ENCODE measurements at places on chromosomes 7 and 10.

- no peak for DNase-seq
Measured at GRCh38 chr10:60883187-60883586, 60.8 kb downstream of the RHOBTB1 start.

DNA sequence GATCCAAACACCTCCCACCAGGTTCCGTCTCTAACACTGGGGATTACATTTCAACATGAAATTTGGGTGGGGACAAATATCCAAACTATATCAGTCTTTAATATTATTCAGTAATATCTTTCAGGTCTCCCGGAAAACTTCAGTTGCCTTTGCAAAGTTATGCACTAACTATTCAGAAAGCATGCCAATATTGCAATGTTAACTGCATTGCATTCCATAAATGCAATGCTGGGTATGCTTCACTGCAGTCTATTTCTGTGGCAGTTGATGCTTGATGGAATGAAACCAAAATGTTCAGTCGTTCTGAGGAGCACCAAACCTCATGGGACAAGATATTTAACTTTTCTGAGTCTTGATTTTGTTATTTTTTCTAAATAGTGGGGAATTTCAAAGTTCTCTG lies 147.5 kb downstream of the SLC16A9 start:
- no peak for DNase-seq

GRCh38 chr10:89793649-89794254 lies 92.4 kb downstream of the KIF20B start:
- peak; percentile 57 for DNase-seq

DNA sequence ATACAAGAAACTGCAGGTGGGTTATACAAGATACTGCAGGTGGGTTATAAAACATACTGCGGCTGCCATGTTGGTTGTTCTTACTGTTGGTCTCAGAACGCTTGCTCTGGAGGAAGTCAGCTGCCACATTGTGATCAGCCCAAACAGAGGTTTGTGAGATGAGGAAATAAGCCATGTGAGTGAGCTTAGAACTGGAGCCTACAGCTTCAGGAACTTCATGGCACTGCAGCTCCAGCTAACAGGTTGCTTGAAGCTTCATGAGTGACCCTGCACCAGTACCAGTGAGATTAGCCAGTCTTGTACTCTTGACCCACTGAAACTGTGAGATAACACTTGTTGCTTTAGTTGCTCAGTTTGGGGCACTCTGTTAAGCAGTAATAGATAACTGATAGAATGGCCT lies 74.5 kb upstream of the PRKCQ start:
- DNase-seq: no peak

- no peak for DNase-seq
Measured at GRCh38 chr7:100826514-100827329, 601 bp downstream of the EPHB4 start.

All from fibroblast of skin of left quadriceps (primary cell).